ENCODE measurements at places on chromosomes 16 and 17. TPM values are rescaled to one million over a fixed set of nuclear protein-coding genes. Genes with fewer than 3 reads are reported as not detected.

SPN gene
- total RNA-seq, result not detected

SPATA32 gene
- total RNA-seq, result not detected

KRT16 gene
- total RNA-seq, result not detected

PPY gene
- not detected for total RNA-seq

LUC7L gene
- total RNA-seq, result 43.9 TPM

SLC4A1 gene
- not detected for total RNA-seq

IRX3 gene
- 0.32 TPM for total RNA-seq

NEUROD2 gene
- not detected for total RNA-seq

GAST gene
- not detected for total RNA-seq

Data from smooth muscle cell of the umbilical artery (primary cell).